ENCODE measurements at places on chromosomes 2 and 18. TPM values are rescaled to one million over a fixed set of nuclear protein-coding genes. Genes with fewer than 3 reads are reported as not detected.
A peak's percentile ranks its signal among the peaks of the same experiment; 100 is the strongest.

DNA sequence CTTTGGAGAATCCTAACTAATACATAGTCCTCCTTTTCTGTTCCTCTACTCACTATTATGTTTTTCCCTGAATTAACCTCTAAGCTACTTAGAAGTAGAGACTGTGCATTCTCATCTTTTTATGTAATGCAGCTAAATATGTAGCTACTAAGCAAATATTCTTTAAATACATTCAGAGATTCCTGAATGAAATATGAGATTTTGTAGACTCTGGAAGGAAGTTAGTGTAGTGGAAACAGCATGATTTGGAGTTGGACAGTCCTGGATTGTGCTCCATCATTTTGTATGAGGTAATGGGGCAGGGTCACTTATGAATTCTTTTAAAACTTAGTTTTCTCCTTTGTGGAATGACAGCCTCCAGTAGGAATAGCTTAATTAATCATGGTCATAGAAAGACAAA, 24.7 kb upstream of the NT5C1B start:
- DNase-seq: no peak

DNA sequence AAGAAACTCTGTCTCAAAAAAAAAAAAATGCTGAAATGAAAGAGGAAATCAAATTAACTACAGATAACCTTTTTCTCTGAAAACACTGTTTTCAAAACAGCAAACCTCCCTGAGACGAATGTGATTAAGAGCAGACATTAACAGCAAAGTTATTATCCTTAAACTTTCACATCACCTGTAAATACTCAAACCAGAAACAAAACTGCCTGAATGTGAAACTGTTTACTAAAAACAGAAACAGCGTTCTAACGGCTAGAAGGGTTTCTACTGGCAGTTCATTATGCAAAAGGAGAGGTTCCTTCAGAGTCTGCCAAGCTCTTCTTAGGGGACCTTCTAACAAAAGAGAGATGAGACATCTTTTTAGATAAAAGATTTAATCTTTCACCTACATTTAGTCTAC, 45.9 kb downstream of the PNO1 start:
- DNase-seq: no peak

Gene GLI2
- 1.2 TPM for polyA plus RNA-seq

Gene AGXT
- polyA plus RNA-seq: 0.27 TPM

- DNase-seq: no peak
Measured at GRCh38 chr2:128467321-128467969, 148.8 kb upstream of the HS6ST1 start.

Gene NAB1
- 12.9 TPM for polyA plus RNA-seq

GRCh38 chr18:79912409-79912991, 39.0 kb downstream of the SLC66A2 start:
- no peak for DNase-seq

Gene OXER1
- 40.3 TPM for polyA plus RNA-seq

- DNase-seq: no peak
Measured at GRCh38 chr2:60366135-60366712, 187.2 kb downstream of the BCL11A start.

DNA sequence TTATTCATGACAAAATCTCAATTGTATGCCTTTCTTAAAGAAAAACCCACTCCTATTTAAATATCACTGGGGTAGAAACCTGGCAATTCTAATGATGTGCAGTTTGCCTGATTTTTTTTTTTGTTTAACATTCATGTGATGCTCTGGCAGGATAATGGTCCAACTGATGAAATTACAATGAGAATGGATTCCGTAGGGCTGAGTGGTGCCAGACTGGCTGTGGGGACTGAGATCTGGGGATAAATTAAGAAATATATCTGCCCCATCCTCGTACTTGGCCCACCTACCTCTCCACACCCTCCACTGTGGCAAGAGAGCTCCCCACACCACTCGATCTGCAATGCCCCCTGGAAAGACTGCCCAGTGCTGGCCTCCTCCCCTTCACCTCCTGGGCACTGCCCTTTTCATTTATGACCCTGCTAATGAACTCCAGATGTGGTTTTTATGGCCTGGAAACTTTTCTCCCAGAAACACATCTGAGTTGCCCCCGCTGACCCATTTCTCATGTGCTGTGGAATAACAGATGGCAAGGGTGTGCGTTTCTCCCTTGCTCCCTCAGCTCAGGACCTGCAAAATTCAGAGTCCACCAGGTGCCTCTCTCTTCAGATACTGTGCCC, 33.0 kb upstream of the RPL37A start:
- DNase-seq: no peak

Gene CRYGC
- polyA plus RNA-seq: not detected

- no peak for DNase-seq
Measured at GRCh38 chr2:204008352-204008751, 71.8 kb downstream of the ICOS start.

- no peak for DNase-seq
Measured at GRCh38 chr2:175003875-175004729, 1.1 kb downstream of the CHN1 start.

Gene SCTR
- polyA plus RNA-seq: 41.0 TPM

DNA sequence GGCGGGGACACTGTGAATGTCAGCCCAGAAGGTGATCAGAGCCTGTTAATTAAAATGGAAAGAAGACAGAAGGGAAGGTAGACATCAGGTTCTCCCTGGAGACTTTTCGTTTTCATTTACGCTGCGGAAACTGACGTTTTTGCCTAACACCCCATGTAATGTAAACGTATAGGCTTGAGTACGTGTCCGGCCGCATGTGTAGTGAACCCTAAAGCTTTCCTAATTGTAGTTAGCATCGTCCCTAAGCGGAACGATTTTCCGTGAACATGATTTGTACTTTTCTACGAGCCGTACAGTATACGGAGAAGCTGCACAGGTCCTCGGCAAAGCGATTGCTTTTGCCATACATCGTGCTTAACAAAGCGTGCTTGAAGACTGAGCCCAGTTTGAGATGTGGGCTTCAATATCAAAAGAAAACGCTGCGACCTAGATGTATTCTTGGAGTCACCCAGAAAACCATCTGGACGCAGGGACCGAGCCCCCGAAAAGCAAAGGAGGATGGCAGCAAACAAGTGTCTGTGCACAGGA, 284 bp downstream of the TIMM21 start:
- DNase-seq: no peak

GRCh38 chr2:175431101-175431946, 249.8 kb upstream of the ATP5MC3 start:
- no peak for DNase-seq

DNA sequence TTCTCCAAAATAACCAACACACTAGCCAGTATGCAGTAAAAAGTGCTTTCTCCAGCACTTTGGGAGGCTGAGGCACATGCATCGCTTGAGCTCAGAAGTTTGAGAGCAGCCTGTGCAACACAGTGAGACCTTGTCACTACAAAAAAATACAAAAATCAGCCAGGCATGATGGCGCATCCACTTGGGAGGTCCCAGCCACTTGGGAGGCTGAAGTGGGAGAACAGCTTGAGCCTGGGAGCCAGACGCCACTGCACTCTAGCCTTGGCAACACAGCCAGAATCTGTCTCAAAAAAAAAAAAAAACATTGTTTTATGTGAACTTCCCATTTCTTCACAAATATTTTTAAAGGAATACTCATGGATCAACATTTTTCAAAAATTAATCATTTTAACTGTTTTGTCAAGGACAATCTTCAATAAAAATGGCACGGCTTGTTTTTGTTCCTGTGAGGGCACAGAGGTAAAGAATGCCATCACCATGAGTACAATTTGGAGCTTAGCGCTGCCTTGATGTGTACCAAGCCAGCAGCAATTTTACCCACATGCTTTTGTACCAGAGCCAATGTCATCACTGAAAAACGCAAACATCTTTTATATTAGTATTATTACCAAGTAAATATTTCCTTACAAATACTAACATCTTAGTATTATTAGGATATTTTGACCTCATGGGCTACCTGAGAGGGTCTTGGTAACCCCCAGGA, 26.7 kb downstream of the RAB1A start:
- DNase-seq: no peak

DNA sequence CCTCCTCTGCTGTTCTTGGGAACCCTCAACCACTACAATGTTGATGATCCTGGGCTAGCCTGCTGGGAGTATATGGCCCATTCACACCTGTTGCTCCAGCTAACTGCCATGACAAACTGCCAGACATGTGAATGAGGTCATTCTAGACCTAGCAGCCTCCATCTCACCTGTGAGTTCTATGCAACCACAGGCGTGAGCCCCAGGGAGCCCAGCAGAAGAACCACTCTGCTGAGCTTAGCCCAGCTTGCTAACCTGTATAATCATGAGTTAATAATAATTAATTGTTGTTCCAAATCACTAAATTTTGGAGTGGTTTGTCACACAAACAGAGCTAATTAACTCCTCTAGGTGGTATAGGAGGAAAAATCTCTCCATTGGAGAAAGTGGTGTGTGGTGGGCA, 24.7 kb upstream of the CELF4 start:
- DNase-seq: no peak

- no peak for DNase-seq
Measured at GRCh38 chr2:27080140-27080469, 1.7 kb downstream of the EMILIN1 start.

DNA sequence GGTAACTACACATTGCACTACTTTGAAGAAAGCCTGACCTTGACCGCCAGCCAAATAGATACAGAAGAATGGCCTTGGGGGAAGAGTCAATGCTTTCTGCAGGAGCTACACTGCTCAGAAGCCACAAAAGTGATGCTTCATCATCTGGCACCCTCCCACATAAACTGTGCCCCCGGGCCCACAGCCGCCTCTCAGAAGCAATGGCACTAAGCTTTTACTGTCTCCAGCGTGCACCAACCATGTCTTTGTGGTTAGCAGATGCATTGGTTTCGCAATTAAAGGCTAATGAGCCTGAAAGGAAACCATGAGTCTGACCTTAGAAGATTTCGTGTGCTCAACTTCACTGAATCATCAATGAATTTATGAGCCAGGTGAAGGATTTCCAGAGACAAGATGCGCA, 209.4 kb upstream of the TRIB2 start:
- DNase-seq: no peak

GRCh38 chr2:68031542-68032160, 31.2 kb downstream of the C1D start:
- DNase-seq: peak; percentile 62

Gene SIX3
- not detected for polyA plus RNA-seq

Gene COBLL1
- 72.0 TPM for polyA plus RNA-seq

GRCh38 chr2:119255760-119256581, 32.3 kb downstream of the STEAP3 start:
- no peak for DNase-seq

Gene IL36RN
- polyA plus RNA-seq: not detected

DNA sequence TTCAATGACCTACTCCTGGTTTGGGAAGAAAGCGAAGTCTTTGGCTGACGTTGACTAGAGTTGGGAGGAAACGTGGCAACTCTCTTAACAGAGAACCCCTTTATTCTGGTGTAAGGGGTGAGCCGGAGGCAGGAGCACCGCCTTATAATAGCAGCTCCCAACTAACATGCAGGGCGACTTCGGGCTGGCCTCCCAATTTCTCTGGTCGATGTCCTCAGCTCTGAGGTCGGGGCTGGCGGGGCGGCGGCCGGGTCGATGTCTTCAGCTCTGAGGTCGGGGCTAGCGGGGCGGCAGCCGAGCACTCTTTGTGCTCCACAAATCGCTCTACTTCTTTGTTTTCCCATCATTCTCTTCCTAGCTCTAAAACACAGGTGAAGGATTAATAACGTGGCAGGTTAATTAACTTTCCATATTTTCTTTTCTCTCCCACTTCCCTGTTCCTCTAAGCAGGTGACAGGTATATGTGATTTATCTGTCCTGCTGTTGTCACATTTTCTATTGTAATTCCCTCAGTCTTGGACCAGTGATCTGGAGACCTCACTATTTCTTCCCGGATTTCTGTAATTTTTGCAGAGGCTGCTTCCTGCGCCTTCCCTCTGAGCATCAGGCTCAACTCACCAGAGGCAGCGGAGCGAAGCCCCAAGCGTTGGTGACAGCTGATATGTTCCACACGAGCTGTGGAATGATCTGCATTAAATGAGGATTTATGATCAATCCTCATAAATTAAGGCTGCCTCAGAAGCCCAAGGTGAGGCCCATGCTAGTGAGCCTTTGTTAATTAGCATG, 64.3 kb downstream of the ACKR3 start:
- no peak for DNase-seq
